ENCODE measurements at places on chromosomes 2 and 18. TPM values are rescaled to one million over a fixed set of nuclear protein-coding genes. Genes with fewer than 3 reads are reported as not detected.

MOB4 gene
- total RNA-seq: 46.5 TPM

GRCh38 chr2:133173224-133173623, 395.0 kb downstream of the NCKAP5 start:
- DNase-seq: no peak

- DNase-seq: no peak
These were observed 395.8 kb downstream of the PID1 start for GRCh38 chr2:228875152-228875900.

SLC4A3 gene
- 3.0 TPM for total RNA-seq

DNA sequence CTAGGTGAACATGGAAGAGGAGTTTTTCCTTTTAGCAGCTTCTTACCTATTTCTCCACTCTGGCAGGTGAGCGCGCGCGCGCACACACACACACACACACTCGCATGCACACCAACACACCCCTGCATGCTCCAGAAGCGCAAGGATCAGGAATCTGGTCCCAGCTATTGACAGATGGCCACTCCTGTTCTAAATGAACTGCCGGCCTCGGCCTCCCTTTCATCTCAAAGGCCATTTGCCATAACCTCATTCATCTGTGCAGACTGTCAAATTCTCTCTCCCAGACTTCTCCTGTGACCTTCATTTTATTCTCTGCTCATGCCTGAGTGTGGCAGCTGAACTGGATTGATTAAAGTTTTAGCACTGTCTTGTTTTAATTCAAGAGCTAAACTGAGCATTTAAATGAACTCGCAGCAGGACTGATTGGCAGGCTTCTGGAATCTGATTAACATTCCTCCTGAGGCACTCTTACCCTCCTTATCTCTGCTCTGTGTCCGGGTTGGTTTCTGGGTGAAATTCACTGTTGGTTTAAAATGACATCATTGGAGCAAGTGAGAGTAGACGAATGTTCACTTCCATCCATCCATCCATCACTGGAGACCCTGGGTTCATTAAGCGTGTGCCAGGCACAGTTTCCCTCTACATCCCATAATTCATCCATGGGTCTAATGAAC, 58.8 kb downstream of the FECH start:
- DNase-seq: no peak

GRCh38 chr2:55014962-55015939, 35.0 kb downstream of the RTN4 start:
- no peak for DNase-seq

- no peak for DNase-seq
These were observed 43.5 kb upstream of the EPG5 start for GRCh38 chr18:46010676-46011075.

STPG4 gene
- total RNA-seq: not detected

DNA sequence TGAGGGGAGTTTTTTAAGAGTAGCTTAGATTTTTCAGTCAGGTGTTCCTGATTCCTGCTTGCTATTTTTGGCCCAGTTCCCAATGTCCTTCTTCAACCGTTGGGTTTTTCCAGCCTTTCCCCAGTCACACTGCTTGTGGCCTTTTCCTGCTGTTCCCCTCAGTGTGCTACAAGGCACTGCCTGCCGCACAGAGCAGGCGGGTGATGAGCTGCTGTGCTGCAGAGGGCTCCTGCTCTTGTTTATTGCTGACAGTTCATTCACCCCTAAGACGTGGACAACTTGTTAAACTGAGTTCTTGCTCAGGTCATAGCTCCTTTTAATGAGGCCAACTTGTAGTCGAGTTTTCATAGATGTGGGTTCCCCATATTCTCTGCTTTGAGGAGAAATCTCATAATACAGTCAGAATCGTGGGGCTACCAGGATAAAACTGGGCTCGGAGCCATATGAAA, 20.6 kb downstream of the EIF4E2 start:
- DNase-seq: no peak

- no peak for DNase-seq
These were observed 350.4 kb upstream of the ZC3H15 start for GRCh38 chr2:186135686-186136085.

CRYGD gene
- not detected for total RNA-seq

- DNase-seq: no peak
These were observed 51.3 kb downstream of the FMNL2 start for GRCh38 chr2:152386266-152386665.

- DNase-seq: peak; percentile 10
These were observed 135.1 kb upstream of the CTDP1 start for GRCh38 chr18:79544386-79544963.

- DNase-seq: no peak
These were observed 180.3 kb downstream of the ZBTB7C start for GRCh38 chr18:48228841-48229240.

TUBA3E gene
- total RNA-seq: not detected

OTOS gene
- total RNA-seq: not detected

DNA sequence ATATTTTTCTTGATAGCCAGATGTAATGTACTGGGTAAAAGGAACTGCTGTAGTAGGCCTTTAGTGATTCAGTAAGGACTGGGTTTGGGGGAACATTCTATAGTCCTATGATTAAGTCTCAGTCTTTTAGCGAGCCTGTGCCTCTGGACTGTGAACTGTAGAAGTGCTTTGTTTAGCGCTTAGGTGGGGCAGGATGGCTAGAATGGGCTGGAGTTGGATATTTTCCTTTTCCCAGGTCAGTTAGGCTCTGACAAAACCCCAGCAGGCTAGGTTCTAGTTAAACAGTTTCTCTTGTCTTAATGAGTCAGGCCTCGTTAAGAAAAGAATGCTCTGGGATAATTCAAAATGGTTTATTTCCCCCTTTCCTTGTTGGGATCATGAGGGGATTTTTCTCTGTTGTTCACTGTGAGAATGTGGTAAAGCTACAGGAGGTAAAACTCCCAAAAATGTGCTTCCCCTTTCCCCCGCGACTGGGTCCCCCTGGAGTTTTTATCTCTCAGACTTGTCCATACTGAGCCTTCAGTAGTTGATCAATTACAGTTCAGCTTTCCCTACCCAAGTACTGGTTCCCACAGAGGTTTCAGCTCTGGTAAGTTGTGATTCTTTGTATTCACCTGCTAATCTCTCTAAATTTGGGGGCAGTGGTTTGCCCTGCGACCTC, 31.5 kb downstream of the EHBP1 start:
- DNase-seq: no peak

GALR1 gene
- not detected for total RNA-seq

Measured in uterus (tissue), 4 donors.